Lung (tissue), 17 donors: ENCODE measurements at places on chromosomes 7 and 10. TPM values are rescaled to one million over a fixed set of nuclear protein-coding genes. Genes with fewer than 3 reads are reported as not detected.
A peak's percentile ranks its signal among the peaks of the same experiment; 100 is the strongest.

HOXA5 gene
- total RNA-seq: 20.9 TPM

PSMG3 gene
- 10.7 TPM for total RNA-seq

NHLRC2 gene
- 49.0 TPM for total RNA-seq

RPEL1 gene
- total RNA-seq: not detected

PAPOLB gene
- total RNA-seq: 1.9 TPM

TUBAL3 gene
- not detected for total RNA-seq

DGKB gene
- 0.06 TPM for total RNA-seq

OPALIN gene
- not detected for total RNA-seq

ZP3 gene
- 15.7 TPM for total RNA-seq

CUZD1 gene
- total RNA-seq: 0.94 TPM

THNSL1 gene
- total RNA-seq: 3.6 TPM

GRCh38 chr10:96513305-96513697 is 425 bp downstream of the TLL2 start:
- no peak overlapping the region for H3K27ac ChIP-seq
- no peaks in the 10 kb centered on the region for H3K36me3 ChIP-seq
- DNase-seq: no peak

- no peaks in the 10 kb centered on the region for H3K4me1 ChIP-seq
- H3K27ac ChIP-seq: no peak overlapping the region
- H3K27me3 ChIP-seq: no peaks in the 10 kb centered on the region
- H3K36me3 ChIP-seq: no peaks in the 10 kb centered on the region
Measured at GRCh38 chr7:40546616-40547501, 412.1 kb downstream of the SUGCT start.

- no peaks in the 10 kb centered on the region for H3K36me3 ChIP-seq
- DNase-seq: no peak
- H3K27ac ChIP-seq: no peak overlapping the region
Measured at GRCh38 chr10:63446716-63447440, 18.9 kb downstream of the JMJD1C start.

DNA sequence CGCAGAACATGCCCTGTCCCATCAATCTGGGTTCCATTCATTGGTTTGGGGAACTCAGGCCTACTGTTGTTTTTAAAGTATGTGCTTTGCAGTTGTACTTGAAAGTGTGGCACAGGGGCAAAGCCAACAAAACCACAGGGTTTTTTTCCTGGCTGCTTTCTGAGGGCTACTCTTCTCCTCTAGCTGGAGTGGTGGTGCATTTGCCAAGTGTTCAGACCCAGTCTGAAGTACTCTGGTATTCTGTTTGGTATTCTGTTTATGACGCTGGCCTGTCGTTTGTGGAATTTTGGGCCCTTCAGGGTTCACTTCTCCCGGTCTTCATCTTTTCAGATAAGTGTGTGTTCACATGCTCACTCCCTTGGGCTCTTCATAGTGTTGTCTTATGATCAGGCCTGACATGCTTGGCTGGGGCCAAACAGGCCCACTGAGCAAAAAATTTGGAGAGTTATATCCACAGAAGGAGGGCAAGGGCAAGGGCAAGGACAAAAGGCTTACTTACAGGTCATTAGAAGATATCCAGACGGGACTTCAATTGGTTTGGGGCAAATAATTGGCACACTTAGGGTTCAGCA is 26.3 kb downstream of the SLC26A4 start:
- no peaks in the 10 kb centered on the region for H3K27me3 ChIP-seq
- no peaks in the 10 kb centered on the region for H3K4me1 ChIP-seq
- no peak overlapping the region for H3K4me3 ChIP-seq
- no peaks in the 10 kb centered on the region for H3K36me3 ChIP-seq

GRCh38 chr7:51802718-51803117 is 486.1 kb upstream of the COBL start:
- no peaks in the 10 kb centered on the region for H3K27me3 ChIP-seq
- H3K4me3 ChIP-seq: no peak overlapping the region
- DNase-seq: no peak
- H3K27ac ChIP-seq: no peak overlapping the region

- H3K4me1 ChIP-seq: peaks cover 6% of the 10 kb centered on the region
- H3K4me3 ChIP-seq: no peak overlapping the region
- peak; percentile 87 for DNase-seq
- H3K27ac ChIP-seq: no peak overlapping the region
- no peaks in the 10 kb centered on the region for H3K36me3 ChIP-seq
Measured at GRCh38 chr7:28811701-28812430, 146.3 kb downstream of the TRIL start.

- H3K4me3 ChIP-seq: peak within 1 kb of the TSS; percentile 5
- H3K27ac ChIP-seq: no peak within 1 kb of the TSS
- no peaks in the 10 kb centered on the region for H3K36me3 ChIP-seq
- no peak for DNase-seq
- peaks cover 84% of the 10 kb centered on the region for H3K27me3 ChIP-seq
Measured at GRCh38 chr10:123135415-123136141, at the start of gene HMX3. Gene HMX3 (plus strand): TSS chr10:123135970. CDS start chr10:123136051, 81 bp downstream.

DNA sequence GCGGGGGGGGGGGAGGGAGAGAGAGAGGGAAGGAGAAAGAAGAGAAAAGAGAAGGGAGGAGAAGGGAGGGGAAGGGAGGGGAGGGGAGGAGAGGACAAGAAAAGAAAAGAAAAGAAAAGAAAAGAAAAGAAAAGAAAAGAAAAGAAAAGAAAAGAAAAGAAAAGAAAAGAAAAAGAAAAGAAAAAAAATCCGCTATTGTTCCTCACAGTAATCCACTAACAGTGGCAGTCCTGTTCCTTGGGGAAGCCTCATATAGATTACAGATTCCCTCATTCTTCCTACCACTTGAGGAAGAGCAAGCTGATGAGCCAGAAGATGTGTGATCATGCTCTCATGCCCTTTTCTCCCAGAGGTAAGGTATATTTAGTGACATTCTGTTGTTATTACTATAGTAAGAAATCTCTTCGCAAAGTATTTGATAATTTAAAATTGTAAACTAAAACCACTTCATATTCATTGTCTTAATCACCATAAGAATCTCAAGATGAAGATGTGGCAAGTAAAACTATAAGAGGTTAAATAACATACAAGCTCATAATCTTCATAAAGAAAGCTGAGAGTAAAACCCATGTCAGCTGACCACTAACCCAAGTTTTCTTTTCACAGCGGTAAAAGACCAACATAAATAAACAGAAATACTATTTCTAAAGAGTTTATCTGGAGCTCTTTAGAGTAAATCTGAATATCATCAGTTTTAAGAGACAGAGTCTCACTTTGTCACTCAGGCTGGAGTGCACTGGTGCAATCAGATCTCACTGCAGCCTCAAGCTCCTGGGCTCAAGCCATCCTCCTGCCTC is 128.1 kb downstream of the JMJD1C start:
- no peak overlapping the region for H3K27ac ChIP-seq
- H3K4me1 ChIP-seq: no peaks in the 10 kb centered on the region
- no peaks in the 10 kb centered on the region for H3K27me3 ChIP-seq

DNA sequence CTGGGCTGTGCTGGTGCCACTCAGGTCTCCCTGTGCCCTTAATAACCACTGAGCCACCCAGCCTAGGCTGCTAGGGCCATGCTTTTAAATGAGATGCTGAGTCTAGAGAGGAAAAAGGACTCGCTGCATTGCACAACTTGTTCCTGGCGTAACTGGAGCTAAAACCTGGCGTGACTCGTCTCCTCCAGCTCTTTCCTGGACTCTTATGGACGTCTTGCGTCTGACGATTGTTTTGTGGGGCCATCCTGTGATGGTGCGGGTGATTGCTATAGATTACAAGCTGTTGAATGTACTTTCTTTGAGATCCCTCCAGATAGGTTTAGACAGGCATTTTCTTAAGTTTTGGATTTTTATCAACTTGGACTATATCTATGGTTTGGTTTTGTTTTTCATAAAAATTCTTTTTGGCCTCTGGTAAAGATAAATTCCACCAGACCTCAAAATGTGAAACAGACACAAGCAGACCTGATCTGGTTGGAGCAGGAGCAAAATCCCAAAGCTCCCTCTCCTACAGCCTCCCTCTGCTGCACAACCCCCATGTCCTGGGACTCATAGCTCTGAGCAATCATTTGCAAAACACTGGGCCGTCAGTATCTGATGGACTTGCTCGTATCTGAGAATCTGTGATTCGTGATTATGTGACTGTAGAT is 230.3 kb downstream of the ARHGAP12 start:
- DNase-seq: peak; percentile 69
- H3K27ac ChIP-seq: peak overlapping the region; percentile 86
- H3K27me3 ChIP-seq: no peaks in the 10 kb centered on the region
- no peaks in the 10 kb centered on the region for H3K36me3 ChIP-seq
- peaks cover 27% of the 10 kb centered on the region for H3K4me1 ChIP-seq

- H3K27me3 ChIP-seq: peaks cover 2% of the 10 kb centered on the region
- no peak for DNase-seq
- no peak overlapping the region for H3K27ac ChIP-seq
- H3K4me3 ChIP-seq: no peak overlapping the region
Measured at GRCh38 chr10:69673521-69673920, 43.5 kb downstream of the FAM241B start.

- no peaks in the 10 kb centered on the region for H3K27me3 ChIP-seq
- H3K36me3 ChIP-seq: no peaks in the 10 kb centered on the region
- DNase-seq: no peak
- no peak overlapping the region for H3K27ac ChIP-seq
- H3K4me1 ChIP-seq: no peaks in the 10 kb centered on the region
Measured at GRCh38 chr7:118304100-118304499, 79.6 kb downstream of the ANKRD7 start.

- H3K4me3 ChIP-seq: no peak overlapping the region
- peak; percentile 76 for DNase-seq
- H3K4me1 ChIP-seq: peaks cover 4% of the 10 kb centered on the region
- no peaks in the 10 kb centered on the region for H3K27me3 ChIP-seq
- no peaks in the 10 kb centered on the region for H3K36me3 ChIP-seq
Measured at GRCh38 chr7:50557099-50557498, 8.1 kb downstream of the DDC start.

GRCh38 chr7:81186691-81187090 is 267.8 kb upstream of the SEMA3C start:
- H3K27ac ChIP-seq: no peak overlapping the region
- H3K4me1 ChIP-seq: no peaks in the 10 kb centered on the region
- no peaks in the 10 kb centered on the region for H3K36me3 ChIP-seq
- no peaks in the 10 kb centered on the region for H3K27me3 ChIP-seq

DNA sequence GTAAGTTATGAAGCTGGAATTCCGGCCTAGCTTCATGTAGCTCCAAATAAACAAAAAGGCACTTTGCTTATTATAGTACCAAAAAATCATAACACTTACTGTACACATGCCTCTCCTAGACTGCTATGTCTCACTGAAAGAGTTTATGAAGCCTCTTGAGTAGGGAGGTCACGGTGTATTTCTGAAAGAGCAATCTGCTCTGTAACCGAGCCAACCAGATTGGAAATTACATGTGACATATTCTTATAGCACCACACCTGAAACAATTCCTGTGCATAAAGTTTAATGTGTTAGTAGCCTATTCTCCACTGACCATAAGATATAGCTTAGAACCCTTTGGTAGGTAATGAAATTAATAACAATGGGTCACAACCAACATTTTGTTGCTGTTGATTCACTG is 1.3 kb upstream of the FAM3C start:
- no peak for DNase-seq
- no peaks in the 10 kb centered on the region for H3K36me3 ChIP-seq
- no peaks in the 10 kb centered on the region for H3K4me1 ChIP-seq
- no peak overlapping the region for H3K4me3 ChIP-seq

- H3K4me3 ChIP-seq: no peak overlapping the region
- H3K27me3 ChIP-seq: no peaks in the 10 kb centered on the region
- peaks cover 5% of the 10 kb centered on the region for H3K4me1 ChIP-seq
- no peak overlapping the region for H3K27ac ChIP-seq
- no peak for DNase-seq
Measured at GRCh38 chr10:109978481-109978880, 29.3 kb upstream of the ADD3 start.

DNA sequence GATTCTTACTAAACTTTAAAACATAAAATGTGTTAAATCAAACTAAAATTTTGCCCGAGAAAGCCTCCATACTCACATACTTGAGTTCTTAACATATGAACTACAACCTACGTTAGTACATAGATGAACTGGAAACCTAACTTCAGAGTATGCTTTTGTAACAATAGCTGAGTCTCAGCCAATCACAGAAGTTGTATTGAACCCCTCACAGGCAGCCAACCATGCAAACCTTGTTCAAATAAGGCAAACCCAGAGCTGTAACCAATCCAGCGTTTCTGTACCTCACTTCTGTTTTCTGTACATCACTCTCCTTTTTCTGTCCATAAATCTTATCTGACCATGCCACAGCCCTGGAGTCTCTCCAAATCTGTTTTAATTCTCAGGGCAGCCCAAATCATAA is 157.3 kb upstream of the COL1A2 start:
- H3K4me3 ChIP-seq: no peak overlapping the region
- no peaks in the 10 kb centered on the region for H3K36me3 ChIP-seq

DNA sequence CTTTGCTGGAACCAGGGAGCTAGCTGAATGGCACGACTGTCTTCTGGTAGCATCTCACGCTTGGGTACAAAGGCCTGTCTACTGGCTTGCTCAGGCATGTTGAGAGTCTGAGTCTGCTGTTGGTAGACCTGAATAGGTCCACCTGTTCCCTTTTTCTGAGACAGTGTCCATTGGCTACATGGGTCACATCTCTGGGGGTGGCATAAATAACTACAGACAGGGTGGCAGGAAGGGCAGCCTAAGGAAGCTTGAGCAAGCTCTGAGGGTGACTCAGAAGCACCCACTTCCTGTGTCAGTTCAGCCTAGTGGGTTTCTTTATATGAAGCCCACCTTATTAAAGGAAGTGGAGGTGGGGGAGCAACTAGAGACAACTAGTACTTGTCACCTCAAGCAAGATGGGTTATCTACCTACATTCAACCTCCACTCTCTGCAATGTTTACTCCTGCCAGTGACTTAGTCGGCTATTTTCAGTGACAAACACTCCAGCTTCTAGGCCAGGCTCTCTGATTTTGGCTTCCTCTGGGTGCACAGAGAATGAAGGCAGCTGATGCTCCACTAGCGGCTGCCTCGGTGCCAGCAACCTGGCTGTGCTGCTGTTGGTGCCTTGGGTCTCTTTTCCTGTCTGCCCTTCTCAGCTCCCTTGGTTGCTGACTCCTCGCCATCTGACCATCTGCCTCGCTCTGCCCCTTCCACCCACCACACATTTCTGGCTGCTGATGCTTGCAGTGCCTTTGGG is 5.7 kb upstream of the ZYX start:
- no peaks in the 10 kb centered on the region for H3K4me1 ChIP-seq
- no peak overlapping the region for H3K27ac ChIP-seq
- H3K27me3 ChIP-seq: no peaks in the 10 kb centered on the region
- H3K36me3 ChIP-seq: no peaks in the 10 kb centered on the region

- peak overlapping the region; percentile 84 for H3K27ac ChIP-seq
- H3K27me3 ChIP-seq: no peaks in the 10 kb centered on the region
Measured at GRCh38 chr7:5694221-5694754, 87.2 kb downstream of the RNF216 start.
